ENCODE measurements at places on chromosomes 16 and 17.

DNA sequence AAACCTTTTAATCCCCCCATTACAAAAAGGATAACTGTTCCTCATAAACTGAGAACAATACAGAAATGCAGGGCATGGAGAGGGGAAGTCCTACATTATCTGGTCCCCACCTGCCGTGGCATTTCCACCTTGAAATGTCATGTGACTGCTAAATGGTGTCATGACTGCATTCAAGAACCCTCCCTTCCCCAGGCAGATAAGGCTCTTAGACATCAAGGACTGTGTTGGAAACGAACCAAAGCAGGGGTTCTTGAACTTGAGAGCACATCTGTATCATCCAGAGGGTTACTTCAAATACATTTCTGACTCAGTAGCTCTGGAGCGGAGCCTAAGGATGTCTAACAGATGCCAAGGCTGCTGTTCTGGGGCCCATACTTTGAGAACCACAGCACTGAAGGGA is 18.4 kb downstream of the CMTM3 start:
- DNase-seq: no peak

GRCh38 chr17:29140051-29140621 is 40.1 kb downstream of the MYO18A start:
- DNase-seq: peak; percentile 99

GRCh38 chr17:38591759-38592241 is 14.0 kb downstream of the SRCIN1 start:
- peak; percentile 95 for DNase-seq

- no peak for DNase-seq
These were observed 103.3 kb downstream of the SLC39A11 start for GRCh38 chr17:72989074-72989610.

DNA sequence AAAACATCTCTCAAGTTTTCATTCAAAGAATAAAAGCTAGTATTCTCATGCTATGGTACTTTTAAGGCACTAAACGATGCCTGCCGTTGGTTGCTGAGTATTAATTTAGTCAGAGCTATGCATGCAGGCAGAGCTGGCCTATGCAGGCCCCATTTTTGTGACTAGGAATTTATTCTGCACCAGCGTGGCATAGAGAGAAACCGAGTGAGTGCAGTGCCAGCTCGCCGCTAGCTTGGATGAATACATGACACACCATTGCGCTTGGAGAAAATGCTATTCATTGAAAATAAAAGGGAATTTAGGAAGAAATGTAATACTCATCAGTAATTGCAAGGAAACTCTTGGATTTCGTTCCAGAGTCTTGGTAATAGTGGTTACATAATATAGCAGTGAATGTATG is 231.6 kb upstream of the RBFOX1 start:
- no peak for DNase-seq

DNA sequence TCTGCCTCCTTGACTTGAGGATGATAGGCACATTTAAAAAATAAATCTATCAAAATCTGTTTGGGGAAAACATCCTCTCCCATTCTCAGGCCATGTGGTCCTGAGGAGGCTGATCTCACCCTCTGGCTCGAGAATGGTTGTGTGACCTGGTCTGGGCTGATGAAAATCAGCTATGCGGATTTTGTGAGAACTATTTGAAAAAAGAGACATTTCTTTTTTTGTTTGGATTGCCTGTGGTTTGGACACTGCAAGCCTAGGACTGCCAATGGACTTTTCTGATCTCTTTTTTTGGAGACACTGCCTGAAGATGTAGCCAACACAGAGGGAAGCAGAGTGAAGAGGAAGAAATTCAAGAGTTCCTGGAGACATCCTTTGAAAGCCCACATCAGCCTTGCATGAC is 145.9 kb downstream of the HS3ST3B1 start:
- DNase-seq: no peak

DNA sequence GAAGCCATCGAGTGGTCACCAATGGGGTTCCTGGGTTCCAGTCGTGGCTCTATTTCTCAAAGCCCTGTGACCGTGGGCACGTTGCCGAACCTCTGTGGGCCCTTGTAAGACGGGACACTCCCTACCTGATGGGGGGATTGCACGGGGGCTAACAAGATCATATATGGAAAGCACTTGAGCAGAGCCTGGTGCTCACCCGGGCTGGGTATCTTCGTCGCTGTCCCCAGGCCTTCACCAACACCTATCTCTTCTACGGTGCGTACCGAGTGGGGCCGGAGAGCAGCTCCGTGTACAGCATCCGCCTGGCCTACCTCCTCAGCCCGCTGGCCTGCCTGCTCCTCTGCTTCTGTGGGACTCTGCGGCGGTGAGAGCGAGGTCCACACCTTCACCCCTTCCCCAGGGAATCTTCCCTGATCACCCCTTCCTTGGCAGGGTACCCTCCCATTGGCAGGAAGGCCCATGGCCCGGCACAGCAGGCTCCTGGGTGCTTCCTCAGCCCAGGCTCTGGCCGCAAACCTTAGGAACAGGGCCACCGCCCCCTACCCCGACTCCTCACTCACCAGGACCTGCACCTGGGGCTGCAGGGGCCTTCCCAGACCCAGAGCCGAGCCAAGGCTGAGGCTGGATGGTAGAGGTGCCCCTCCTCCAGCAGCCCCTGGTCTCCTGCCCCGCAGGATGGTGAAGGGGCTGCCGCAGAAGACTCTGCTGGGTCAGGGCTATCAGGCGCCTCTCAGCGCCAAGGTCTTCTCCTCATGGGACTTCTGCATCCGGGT is 2.8 kb downstream of the TMC8 start:
- DNase-seq: no peak

DNA sequence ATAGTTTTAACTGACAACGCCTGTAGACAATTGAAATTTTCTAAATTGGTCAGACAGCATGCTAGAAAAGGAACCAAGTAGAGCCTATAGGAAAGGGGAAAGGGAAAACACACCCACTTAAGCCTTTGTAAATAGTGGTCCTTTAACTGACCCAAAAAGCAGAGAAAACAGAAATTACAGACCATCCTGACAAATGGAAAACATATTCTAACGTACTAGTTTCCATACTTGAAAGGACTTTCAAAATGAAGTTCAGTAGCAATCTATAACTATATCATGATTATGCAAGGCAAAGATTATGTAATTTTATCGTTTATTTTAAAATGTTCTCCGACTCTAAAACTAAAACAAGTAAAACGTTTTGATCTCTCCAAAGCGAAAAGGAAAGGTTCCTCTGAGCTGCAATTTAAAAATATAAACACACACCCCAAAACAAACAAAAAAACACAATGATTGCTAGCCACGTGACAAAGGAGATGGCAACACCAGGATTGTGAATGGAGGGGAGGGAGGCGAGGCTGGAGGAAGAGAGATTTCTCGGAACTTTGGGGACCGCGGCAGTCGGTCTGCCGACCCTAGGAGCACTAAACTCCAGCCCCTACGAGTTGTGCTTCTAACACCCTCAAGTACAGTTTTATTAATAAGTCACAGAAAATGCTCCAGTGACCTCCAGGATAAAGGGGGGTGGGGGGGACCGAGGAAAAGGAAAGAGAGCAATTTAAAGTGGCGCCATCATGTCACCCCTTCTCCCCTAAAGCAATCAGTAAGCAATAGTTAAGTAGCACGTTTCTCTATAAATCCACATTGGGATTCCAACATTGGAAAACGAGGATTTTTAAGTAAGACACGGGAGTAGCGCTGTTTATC is 1.7 kb downstream of the KANSL1 start:
- peak; percentile 55 for DNase-seq

- DNase-seq: no peak
These were observed 131.5 kb downstream of the SNX11 start for GRCh38 chr17:48238933-48239602.

DNA sequence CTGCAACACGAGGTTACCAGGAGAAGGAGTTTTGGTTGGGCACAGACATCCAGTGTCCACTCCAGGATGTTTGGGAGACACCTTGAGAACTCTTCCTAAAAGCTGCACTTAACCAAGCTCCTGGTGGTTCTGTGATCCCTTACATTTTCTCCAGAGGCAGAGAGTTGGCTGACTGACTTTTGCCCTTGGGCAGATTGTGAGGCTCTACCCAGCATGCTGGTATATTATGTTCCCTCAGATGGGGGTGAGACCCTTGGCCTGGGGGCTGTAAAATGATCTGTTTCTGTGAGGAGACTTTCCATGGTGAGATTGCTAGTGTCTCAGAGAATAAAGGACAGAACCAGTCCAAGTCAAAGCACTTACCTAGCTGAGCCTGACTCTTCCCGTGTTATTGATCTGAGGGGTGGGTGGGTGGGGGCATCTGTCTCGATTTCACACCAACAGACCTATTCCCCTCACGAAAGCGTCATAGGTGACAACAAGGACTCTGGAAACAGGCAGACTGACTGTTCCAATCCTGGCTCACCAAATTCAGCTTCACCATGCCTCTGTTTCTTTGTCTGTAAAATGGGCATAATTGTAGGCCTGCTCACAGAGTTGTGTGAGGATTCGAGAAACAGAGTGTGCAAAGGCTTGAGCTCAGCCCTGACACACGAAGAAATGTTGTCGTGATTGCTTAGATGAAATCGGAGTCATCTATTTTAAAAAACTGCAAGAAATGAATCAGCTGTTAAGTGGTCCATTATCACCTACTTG is 12.2 kb downstream of the USB1 start:
- no peak for DNase-seq

GRCh38 chr17:58956997-58957724 is 149.5 kb downstream of the TRIM37 start:
- no peak for DNase-seq

- DNase-seq: no peak
These were observed 748 bp downstream of the SMTNL2 start for GRCh38 chr17:4584917-4585637.

GRCh38 chr17:17398188-17398942 is 78.4 kb upstream of the MED9 start:
- DNase-seq: no peak

GRCh38 chr17:10875430-10875851 is 37.6 kb upstream of the PIRT start:
- DNase-seq: peak; percentile 63

DNA sequence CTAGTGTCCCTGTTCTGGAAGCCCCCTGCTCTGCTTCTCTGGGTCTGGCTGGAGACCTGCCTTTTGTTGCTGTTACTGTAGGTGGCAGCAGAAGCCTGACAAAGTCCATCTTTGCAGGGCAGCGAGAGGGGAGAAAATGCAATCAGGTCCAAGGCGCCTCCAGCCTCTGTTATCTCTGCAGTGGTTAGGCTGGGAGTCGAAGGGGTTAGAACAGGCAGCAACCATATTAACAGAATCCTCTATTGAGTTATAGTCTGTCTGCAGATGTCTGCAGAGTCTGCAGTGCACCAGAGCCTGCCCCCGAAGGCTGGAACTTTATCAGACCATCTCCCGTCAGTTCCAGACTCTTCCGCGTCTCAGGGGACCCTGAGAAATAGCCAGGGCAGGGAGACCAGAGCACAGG is 404.9 kb upstream of the EEF2KMT start:
- DNase-seq: no peak

DNA sequence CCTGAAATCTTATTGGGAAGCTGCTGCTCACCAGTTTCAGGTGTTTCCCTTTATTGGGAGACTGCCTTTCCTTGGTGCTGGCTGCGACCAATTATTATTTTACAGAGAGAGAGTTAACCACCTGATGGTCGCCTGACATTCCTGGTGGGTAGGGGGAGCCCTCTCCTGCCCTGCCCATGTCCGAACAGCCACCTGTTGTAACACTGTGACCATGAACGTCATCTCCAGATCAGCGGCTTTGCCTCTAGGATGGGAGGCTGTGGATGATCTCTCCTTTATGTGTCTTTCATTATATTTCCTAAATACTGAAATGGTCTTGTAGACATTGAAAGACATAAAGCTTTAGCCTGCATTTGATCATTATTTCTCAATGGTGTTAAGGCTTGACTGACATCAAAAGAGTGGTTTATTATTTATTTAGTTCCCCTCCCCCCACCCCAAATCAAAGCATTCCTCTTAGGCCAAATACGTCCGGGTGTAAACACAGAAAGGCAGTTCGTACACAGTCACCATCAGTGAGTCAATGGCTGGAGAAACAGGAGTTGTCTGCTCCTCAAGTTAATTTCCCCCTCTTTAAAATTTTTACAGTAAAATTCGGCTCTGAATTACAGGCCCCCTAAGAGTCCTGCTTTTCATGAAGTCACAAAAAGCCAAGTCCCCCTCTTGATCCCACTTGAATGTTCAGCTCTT is 57.8 kb upstream of the CACNG5 start:
- no peak for DNase-seq

- no peak for DNase-seq
These were observed 163.4 kb upstream of the ERCC4 start for GRCh38 chr16:13756411-13757140.

DNA sequence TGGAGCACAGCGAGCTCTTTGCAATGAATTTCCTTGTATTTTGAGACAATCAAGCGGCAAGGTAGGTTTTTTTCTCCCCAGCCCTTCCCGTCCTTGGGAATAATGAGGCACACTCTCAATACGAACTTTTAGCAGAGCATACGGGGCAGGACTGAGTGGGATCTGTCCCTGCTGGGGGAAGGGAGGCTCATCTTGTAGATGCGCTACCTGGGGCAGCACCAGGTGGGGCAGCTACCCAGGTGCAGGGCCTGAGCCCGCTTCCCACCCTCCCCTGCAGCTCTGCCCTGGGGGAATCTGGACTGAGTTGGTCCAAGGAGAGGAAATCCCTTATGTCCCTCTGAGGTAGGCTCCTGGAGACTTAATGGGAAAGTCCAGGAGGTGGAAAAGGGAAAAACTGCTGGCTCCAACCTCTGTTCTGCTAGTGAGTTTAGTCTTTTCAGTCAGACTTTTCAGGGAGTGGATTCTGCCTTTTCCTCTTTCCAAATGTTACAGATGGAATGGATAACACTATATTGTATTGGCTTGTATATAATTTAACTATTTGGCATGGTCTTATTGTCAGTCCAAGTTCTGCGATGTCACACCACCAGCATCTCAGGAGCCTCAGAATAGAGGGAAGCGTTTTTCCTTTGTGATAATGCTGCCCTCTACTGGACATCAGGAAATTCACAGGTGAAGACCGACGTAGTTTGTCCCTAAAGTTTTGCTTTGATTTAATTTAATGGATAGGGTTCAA is 9.6 kb upstream of the CES1 start:
- peak; percentile 28 for DNase-seq

- no peak for DNase-seq
These were observed 62.2 kb downstream of the PITPNC1 start for GRCh38 chr17:67439269-67439668.

- no peak for DNase-seq
These were observed 72.6 kb upstream of the CDH5 start for GRCh38 chr16:66293932-66294331.

Data from MV-4-11 (cell line).